ENCODE measurements at places on chromosomes 6 and 20.
A peak's percentile ranks its signal among the peaks of the same experiment; 100 is the strongest.

DNA sequence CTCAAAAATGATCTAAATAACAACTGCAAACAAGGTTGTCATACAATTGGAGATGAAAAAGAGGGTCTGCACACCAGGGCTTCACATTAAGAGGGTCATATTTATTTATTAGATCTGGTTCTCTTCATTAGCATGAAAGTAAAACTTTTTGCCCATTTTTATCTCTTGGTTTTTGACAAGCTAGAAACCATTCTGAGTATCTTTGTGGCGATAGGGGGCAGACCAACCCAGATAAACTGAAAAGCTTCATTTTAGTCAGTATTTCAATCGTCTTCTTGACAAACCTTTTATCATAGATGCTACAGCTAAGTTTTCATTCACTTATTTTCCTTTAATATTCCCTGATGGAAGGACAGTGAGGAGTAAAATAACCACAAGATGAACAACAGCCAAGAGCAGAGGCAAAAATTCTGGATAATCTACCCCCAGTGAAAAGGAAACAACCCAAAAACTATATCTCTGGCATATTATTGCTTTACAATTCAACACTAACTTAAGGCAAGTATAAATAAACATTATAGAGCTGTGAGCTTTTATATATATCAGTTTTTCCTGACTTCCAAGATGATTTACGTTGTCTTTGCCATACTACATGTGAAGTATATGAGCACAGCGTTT, 45.2 kb downstream of the THEMIS start:
- DNase-seq: peak; percentile 38

DNA sequence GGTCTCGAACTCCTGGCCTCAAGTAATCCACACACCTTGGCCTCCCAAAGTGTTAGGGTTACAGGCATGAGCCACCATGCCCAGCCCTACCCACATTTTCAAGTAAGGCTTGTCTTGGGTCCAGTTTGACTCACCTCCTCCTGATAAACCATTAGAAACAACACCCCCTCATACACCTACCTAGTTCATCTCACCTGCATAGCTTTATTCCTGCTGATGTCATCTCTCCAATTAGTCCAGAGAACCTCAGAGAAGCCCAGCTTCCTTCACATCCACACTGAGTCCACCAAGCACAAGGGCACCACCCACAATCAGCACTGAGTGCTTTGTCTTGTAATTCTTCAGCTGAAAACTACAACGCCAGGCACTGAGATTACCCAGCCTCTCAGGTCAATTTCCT, 35.3 kb downstream of the KIF16B start:
- no peak for DNase-seq

GRCh38 chr20:46979603-46980241, 85.1 kb downstream of the EYA2 start:
- DNase-seq: no peak

DNA sequence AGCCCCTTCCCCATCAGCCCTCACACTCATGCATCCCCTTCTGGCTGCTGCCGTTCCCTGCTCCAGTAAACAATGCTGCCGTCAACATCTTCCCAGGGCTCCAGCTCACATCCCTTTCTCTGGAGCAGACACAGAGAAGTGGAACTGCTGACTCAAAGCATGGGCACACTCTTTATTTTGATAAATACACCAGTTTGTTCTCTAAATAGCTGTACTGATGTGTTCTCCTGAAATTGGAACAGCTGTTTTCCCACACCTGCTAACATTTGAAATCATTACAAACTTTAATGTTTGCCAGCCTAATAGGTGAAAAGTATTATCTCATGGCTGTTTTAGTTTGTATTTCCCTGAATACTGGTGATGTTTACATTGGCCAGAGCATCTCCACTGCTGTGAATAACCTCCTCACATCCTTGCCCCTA, 102.1 kb upstream of the NXT1 start:
- DNase-seq: no peak

DNA sequence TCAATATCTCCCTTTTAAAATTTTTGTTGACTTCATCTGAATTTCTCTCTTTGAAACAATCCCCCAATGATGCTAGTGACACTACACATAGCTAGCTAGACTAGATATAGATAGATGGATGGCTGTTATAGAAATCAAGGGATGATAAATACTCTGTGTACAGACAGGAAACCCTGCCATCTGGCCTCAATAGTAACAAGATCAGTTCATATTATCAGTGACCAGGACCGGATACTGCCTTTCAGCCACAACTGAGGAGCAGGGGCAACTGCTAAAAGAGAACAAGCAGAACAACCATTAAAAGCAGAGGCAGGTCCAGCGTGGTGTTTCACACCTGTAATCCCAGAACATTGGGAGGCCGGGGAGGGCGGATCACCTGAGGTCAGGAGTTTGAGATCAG, 118.3 kb upstream of the FAM184A start:
- DNase-seq: no peak

DNA sequence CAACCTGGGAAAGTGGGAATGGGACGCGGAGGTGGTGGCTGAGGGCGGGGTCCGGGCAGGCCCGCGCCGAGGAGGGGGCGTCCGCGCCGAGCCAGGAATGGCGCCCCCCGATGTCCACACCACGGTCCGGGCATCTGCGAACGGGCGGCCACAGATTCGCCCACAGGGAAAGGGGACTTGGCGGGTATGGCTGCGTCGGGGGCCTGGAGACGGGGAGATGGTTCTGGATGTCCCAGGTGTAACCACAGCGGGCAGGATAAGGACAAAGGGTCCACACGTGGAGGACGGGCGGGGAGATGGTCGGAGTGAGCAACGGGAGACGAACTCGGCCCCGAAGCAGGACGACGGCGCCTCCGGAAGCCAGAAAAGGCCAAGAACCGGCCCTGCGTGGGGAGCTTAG, 124.6 kb downstream of the WDR27 start:
- DNase-seq: no peak

- no peak for DNase-seq
These were observed 68.5 kb upstream of the SASH1 start for GRCh38 chr6:148273962-148274752.

DNA sequence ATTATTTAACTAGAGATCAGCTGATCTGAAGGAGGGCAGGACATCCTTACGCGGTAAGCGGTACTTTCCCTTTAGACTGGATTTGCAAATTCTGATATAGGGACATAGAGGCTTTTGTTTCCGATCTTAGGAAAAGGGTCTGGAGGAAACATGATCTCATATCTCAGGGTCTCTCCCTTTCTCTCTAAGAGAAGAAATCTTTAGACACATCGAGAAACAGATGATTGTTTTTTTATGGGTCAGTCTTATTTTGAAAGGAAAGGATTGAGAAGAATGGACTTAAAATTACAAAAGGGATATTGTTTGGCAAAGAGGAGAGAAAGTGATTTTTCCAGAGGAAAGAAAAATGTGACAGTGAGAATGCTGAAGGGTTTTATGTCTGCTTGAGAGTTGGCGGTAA, 83.9 kb upstream of the OGFRL1 start:
- DNase-seq: no peak

DNA sequence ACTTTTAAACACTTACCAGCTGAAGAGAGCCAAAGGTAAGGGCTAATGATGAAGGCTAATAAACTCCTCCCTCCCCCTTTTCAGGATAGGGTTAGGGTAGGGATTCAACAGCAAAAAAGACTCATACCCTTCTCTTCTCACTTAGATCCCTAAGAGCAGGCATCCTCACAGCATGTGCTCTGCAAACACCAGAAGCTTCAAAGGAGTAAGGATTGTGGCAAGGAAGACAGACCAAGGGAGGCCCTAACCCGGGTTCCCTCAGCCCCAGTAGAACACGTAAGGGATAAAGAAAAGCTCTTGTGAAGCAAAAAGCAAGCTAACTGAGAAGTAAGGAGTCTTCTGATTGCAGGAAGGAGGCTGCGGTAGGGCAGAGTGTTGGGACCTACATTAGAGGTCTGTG, 11.6 kb downstream of the MAP3K7 start:
- no peak for DNase-seq

GRCh38 chr20:17461941-17462340, 69.2 kb downstream of the BFSP1 start:
- DNase-seq: no peak

DNA sequence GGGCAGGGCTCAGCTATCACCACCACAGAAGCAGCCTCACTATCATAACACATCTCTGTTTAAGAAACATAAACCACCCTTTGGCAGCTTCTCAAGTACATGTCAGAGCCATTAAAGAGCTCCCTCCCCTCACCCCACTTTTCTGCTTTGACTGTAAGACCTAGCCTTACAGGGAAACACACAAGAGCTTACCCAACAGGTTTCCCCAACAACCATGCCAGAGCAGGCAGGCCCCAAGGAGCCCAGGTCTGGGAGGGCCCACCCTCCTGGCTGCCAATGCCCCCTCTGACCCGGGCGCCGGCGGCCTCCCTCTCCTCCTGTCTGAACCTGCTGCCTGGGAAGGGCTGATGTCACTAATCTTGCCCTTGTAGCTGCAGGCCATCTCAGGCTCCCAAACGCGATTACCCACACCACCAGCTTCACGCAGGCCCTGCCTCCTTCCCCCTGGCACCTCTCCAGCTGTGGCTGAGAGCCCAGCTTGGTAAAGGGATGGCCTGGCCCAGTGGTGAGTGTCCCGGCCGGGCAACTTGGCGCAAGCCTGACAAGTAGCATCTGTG, 402.0 kb downstream of the MAFB start:
- no peak for DNase-seq

DNA sequence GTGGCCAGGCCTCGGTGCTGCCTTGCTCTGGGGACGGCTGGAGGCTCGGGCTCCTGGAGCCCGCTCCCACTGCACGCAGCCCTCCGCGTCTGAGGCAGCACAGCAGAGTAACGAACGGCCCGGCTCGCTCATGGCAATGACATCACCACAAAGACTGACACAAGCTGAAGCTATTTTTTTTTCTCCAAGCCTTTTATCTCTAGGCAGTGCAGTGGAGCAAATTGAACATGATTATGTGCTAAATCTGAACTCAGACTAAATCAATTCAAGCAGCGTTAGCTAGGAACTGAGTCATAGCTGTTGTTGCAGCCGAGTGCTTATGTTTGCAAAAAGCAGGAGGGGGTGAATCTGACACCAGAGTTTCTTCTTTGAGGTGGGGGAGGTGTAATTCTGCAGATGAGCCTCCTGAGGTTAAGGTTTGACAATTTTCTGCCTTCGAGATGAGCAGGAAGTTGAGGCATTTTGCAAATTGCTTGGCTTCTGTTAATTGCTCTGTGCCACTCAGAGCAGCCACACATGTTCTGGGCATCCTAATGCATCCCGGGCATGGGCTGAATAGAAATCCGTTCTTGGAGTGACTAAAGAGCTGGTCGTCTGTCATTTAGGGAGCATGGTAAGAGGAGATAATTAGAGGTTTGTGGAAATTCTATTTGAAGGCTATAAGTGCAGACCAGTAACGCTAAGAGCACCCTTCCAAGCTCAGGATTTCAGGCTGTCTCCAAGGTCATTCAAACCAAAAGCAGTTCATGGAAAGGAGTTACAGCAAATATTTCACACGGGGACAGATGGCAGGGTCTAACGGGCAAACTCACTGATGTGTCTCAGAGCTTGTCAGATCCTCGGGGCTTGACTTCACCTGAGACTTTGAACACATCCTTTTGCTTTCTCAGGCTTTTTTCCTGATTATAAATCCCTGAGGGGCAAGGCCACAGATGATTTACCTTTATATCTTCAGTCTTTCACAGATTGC, 155.1 kb upstream of the ENPP5 start:
- no peak for DNase-seq

GRCh38 chr6:126716032-126716431, 376.1 kb downstream of the CENPW start:
- no peak for DNase-seq

- DNase-seq: no peak
These were observed 179.3 kb downstream of the TBXT start for GRCh38 chr6:165988302-165988756.

- DNase-seq: no peak
These were observed 137.0 kb downstream of the IMPG1 start for GRCh38 chr6:75935473-75935793.

DNA sequence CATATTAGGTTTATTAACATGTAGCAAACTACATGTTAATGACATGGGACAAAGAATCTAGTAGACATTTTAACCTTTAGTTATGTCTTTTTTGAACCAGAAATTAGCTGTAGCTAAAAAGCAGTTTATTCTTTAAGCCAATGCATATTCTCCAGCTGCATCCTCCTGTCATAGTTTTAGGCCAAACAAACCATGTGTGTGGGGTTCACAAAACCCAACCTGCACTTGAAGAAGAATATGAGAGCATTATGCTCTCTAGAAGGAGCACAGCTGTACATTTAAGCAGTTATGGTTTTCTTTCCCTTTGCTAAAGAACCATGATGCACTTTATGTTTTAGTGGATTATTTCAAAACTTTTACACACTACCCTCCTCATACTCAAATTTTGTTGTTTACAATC, 46.2 kb downstream of the AKIRIN2 start:
- DNase-seq: no peak

DNA sequence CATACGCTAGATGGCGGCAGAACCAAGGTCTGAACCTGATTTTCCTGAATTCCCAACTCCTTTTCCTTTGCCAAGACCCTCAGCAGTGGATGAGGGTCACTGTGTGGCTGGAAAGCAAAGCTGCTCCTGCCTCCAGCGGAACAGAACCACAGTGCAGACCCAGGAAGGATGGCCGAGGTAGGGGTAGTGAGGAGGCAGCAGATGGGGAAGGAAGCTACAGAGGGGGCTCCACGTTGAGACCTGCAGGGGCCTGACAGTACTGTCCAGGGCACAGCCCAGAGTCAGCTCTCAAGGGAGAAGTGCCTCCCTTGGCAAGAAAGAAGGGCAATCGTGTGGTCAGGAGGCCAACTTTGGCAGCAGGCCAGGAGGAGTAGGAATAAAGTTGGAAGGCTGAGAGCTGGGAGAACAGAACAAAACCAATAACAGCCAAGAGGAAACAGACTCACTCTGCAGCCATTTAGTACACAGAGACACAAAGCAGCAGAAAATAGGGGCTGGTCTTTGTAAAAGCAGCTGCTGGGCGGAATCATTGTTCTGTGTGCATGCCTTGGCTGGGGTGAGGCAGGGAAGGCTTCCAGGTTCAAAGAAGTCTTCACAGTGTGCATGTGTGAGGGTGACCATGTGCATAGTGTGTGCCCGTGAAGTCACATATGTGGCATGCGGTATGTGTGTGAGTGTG, 3.1 kb downstream of the GABRR2 start:
- no peak for DNase-seq

- DNase-seq: no peak
These were observed 6.5 kb downstream of the SIRPA start for GRCh38 chr20:1901704-1902103.

DNA sequence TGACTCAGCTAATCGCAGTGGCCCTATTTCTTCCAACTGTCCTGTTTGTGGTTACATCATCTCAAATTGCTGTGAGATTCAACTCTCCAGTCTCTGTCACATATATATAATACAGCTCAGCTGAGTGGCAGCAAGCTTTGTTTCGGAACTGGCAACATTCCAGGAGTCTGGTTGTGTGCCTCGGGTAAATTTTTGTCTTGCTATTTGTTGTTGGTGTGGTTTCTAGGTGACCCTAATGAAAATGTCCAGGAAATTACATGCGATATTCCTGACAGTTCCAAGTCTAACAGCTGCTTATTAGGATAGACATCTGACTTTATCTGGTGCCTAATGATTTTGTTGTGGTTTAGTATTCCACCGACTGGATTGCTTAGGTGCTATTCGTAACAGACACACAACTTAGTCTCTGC, 581.8 kb downstream of the CD109 start:
- no peak for DNase-seq

Measured in stimulated activated CD8-positive, alpha-beta memory T cell treated with anti-CD3 and anti-CD28 coated beads, Interleukin-12 subunit alpha, Interleukin-12 subunit beta, amount 100 ng/mL, for 1 hour (primary cell).